ENCODE measurements at places on chromosomes 2 and 18.

- no peak for DNase-seq
Measured at GRCh38 chr2:120013597-120014223, 833 bp downstream of the EPB41L5 start.

GRCh38 chr2:60818272-60818671 lies 62.2 kb downstream of the PAPOLG start:
- DNase-seq: no peak

GRCh38 chr2:102101097-102101848 lies 41.3 kb upstream of the IL1R1 start:
- DNase-seq: no peak

- peak; percentile 36 for DNase-seq
Measured at GRCh38 chr2:70029814-70030409, 57.4 kb upstream of the PCBP1 start.

GRCh38 chr2:194616334-194616733 lies 1040.7 kb upstream of the SLC39A10 start:
- no peak for DNase-seq

GRCh38 chr2:176293334-176293733 lies 24.1 kb downstream of the MTX2 start:
- DNase-seq: no peak

DNA sequence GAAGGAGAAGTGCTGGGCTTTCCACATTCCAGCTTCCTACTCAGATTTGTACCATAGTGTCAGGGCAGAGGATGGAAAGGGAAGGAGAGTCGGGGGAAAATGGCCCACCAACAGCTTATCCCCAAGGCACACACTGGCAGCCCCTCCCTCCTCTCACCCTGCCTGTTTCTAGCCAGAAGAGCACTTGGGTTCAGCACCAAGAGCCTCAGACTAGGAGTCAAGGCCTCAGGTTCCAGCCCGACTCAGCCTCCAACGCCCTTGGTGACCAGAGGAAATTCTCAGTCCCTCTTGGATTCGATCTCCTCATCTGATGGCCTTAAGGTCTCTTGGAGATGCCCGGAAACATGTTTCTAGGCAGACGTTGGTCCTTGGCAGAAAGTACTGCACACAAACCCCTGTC lies 53.9 kb downstream of the TNS1 start:
- DNase-seq: no peak

DNA sequence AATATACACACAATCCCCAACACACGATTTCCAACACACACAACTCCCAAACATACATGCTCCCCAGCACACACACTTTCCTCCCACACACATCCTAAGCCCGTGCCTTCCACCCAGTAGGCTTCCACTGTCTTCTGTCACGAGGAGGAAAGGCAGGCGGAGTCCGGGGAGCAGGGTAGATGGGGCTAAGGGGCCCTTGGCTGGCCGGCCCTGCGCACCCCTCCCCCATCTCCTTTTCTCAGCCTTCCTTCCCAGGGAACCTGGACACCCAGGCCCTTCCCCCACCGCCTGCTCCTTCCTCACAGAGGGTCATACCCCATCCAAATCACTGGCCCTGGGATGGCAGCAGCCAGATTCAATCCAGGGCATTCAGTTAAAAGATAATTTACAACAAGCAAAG lies 3.4 kb upstream of the PDCD1 start:
- no peak for DNase-seq

DNA sequence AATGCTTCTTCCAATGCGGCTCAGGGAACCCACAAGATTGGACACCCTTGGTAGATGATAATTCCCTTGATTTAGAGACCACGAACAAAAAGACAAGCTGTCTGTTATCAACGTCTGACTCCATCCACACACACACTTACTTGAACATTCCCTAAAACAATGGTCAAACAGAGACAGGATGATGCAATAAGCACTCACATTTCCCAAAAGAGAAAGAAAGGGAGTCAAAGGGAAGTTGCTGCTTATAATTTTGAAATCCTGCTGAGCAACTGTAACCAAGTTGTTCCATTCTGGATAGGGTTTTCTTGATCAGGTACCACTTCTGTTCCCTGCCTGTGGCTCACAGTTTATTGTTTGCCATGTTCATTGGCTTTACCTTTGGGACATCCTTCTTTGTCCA lies 571.3 kb upstream of the CNTNAP5 start:
- DNase-seq: no peak

GRCh38 chr2:43230351-43230885 lies 4.0 kb upstream of the ZFP36L2 start:
- DNase-seq: no peak

DNA sequence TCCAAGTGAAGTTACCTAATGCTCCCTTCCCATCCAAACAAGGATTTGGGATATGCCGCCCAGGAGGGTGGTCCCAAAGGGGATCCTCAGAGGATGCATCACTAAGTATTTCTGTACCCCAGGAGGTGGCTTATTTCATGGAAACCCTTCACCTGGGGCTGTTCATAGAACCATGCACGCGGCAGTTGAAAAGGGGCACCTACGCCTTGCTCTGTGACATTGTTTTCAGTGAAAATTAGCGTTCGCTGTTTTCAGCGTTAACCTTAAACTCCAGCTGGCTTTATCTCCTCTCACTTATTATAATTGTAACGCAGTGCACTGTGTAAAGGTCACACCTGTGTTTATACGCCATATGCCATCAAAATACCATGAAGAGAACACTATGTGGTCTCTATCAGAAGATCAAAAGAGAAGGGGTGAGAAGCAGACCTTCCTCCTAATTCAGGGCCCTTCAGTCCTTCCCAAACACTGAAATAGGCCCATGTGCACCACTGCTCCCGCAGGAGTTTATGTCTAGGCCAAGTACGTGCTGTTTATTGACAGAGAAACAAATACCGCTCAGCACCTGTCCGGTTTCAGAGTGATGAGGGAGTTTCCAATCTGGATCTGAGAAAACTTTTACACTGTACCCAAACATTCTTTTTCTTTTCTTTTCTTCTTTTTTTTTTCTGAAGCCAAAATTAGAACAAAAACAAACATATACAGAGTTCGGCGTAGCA lies 162.1 kb downstream of the BCL2 start:
- no peak for DNase-seq

DNA sequence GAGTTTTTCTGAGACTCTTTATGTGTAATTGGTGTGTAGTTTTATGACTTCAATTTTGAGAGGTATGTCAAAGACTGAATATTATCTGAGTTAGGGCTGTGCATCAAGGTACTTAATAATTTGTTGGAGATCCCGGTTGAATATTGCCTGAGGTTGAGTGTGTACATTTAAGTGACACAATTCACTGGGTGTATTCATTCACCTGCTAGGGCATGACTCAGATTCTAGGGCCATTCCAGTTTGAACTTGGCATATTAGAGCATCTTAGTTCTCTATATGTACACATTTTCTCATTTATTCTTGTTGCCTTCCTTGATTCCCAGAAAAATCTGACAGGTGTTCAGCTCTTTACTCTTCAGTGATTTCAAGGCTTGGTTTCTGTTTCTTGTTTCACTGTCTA lies 12.5 kb downstream of the MAP4K4 start:
- no peak for DNase-seq

- DNase-seq: no peak
Measured at GRCh38 chr2:197269815-197270214, 40.8 kb downstream of the ANKRD44 start.

- no peak for DNase-seq
Measured at GRCh38 chr18:42338683-42339082, 383.6 kb downstream of the PIK3C3 start.

GRCh38 chr2:236165842-236166795 lies 2.1 kb downstream of the GBX2 start:
- DNase-seq: no peak

DNA sequence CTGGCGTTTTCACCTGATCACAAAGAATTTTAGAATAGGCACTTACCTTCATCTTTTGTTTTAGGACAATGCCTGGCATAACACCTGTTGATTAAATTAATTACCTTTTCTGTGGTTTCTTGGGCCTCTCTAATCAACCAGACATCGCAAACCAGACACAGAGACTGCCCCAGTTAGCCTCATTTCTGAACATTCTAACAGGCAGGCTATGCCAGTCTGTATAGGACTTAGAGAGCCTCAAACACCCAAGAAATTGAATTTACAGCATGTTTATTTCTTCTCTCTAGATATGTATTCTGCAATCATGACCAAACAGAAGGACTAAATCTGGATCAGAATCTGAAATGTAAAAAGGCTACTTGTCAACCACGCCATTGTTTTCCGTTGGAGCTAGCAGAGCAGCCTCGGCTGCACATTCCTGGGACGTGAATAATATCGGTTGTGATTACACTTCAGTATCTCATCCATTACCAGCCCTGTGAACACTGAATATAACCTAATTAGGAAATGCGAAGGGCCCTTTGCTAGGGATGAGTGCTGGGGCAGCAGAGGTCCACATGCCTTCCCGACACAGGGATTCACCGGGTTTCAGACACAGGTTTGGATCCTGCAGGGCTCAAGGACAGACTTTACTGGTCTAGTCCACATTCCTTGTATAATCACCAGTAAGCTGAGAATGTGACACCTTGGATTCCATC lies 17.5 kb upstream of the CDC42EP3 start:
- DNase-seq: peak; percentile 80

DNA sequence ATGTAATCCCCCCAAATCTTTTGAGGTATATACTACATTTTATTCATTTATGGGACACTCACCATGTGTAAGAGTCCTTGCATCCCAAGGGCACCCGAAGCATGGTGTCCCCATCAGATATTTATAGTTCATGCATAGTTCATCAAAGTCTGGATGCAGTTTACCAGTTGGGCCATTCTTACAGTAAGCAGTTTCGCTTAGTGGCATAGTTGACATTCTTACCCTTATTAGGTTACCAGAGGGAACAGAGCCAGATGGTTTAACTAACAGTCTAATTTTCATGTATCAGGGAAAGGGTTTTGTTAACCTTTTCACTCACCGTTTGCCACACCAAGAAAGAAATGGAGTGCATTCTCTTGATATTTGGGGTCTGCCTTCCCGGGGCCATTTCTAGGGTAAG lies 7.1 kb downstream of the ZNF407 start:
- DNase-seq: no peak

GRCh38 chr2:234102112-234102511 lies 51.6 kb downstream of the SPP2 start:
- DNase-seq: no peak

GRCh38 chr2:10732924-10733565 lies 11.6 kb downstream of the ATP6V1C2 start:
- DNase-seq: no peak
